ENCODE measurements at places on chromosomes 16 and 17.

- no peak for DNase-seq
Observed at GRCh38 chr16:4489030-4489429, 12.8 kb downstream of the HMOX2 start.

DNA sequence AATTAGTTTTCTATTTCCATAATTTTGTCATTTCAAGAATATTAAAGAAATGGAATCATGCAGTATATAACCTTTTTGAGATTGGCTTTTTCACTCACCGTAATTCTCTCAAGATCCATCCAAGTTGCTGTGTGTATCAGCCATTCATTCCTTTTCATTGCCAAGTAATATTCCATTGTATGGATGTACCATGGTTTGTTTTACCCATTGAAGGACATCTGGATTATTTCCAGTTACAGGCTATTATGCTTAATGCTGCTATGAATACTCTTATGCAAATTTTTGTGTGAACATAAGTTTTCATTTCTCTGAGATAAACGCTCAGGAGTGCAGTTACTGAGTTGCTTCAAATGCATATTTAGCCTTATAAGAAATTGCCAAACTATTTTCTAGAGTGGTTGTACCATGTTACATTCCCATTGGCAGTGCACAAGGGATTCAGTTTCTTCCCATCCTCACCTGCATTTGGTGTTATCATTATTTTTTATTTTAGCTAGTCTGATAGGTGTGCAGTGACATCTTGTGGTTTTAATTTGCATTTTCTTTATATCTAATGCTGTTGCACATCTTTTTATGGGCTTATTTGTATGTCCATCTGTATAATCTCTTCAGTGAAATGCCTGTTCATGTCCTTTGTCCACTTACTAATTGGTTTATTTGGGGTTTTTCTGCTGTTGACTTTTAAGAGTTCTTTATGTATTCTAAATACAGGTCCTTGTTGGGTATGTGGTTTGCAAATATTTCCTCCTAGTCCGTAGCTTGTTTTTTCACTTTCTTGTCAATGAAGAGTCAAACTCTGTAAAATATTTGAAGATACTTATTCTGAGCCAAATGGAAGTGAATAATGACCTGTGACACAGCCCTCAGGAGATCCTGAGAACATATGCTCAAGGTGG is 32.7 kb downstream of the BMERB1 start:
- no peak for DNase-seq

GRCh38 chr16:3643095-3643730 is 11.3 kb upstream of the DNASE1 start:
- no peak for DNase-seq

GRCh38 chr16:78892951-78893733 is 707.4 kb downstream of the MAF start:
- no peak for DNase-seq

- no peak for DNase-seq
Observed at GRCh38 chr17:73198201-73198929, 5.5 kb downstream of the COG1 start.

GRCh38 chr17:74307984-74308773 is 17.8 kb upstream of the KIF19 start:
- no peak for DNase-seq

- no peak for DNase-seq
Observed at GRCh38 chr16:53966821-53967571, 263.0 kb downstream of the FTO start.

GRCh38 chr17:27560668-27561067 is 70.3 kb upstream of the LGALS9 start:
- DNase-seq: no peak

GRCh38 chr17:75115555-75115954 is 5.8 kb downstream of the ARMC7 start:
- no peak for DNase-seq

DNA sequence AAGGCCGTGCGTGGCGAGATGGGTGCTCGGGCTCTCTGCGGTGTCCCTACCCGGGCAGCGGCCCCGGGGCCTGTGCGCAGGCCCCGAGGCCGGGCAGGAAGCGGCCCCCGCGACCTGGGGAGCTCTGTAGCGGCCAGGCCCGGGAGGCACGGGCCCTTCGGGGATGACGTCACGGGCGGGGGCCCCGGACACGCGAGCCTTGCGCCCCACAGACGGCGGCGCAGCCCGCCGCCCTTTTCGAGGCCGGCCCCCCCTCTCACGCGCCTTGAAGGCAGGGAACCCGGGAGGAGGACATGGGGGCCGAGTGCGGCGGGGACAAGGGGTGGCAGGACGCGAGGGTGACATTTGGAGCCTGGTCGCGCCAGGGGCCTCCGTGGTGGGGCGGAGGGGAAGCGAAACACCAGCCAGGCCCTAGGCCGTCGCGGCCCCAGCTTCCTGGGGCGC is 1.1 kb downstream of the RAI1 start:
- no peak for DNase-seq

GRCh38 chr17:1736348-1737281 is 6.1 kb upstream of the SERPINF2 start:
- no peak for DNase-seq

DNA sequence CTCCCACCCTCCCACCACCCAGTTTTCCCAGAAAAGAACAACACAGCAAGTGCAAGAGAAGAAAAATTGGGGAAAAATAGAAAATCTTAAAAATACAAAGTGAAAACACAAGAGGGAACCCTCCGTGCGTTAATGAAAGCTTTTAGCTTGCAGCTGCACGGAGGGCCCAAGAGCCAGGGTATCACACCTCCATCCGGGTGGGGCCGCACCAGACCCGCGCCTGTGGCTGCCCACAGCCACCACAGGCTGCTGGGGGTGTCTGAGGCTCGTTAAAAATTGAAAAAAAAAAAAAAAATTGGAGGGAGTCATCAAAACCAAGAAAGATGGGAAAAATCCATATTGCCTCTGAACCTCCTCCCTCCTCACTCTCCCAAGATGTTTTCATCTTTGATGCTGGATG is 18.6 kb downstream of the ENGASE start:
- no peak for DNase-seq

- DNase-seq: no peak
Observed at GRCh38 chr17:16908273-16908672, 63.6 kb downstream of the TNFRSF13B start.

- no peak for DNase-seq
Observed at GRCh38 chr17:57562184-57562698, 182.9 kb downstream of the CCDC182 start.

DNA sequence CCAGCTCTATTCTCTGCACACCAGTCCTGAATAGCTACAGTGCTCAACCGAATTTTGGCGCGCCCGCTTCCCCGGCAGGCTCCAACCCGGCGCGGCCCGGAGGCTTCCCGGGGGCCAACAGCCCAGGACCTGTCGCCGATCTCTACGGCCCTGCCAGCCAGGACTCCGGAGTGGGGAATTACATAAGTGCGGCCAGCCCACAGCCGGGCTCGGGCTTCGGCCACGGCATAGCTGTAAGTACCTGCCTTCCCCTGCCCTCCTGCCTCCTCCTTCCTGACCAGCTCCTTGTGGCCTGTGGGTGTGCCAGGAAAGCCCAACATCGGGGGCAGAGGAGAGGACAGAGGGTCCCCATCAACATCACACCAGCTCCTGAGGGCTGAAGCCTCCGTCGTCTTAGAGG is 70.2 kb downstream of the CCDC182 start:
- DNase-seq: no peak

GRCh38 chr16:28886945-28887344 is 8.7 kb downstream of the ATP2A1 start:
- no peak for DNase-seq

DNA sequence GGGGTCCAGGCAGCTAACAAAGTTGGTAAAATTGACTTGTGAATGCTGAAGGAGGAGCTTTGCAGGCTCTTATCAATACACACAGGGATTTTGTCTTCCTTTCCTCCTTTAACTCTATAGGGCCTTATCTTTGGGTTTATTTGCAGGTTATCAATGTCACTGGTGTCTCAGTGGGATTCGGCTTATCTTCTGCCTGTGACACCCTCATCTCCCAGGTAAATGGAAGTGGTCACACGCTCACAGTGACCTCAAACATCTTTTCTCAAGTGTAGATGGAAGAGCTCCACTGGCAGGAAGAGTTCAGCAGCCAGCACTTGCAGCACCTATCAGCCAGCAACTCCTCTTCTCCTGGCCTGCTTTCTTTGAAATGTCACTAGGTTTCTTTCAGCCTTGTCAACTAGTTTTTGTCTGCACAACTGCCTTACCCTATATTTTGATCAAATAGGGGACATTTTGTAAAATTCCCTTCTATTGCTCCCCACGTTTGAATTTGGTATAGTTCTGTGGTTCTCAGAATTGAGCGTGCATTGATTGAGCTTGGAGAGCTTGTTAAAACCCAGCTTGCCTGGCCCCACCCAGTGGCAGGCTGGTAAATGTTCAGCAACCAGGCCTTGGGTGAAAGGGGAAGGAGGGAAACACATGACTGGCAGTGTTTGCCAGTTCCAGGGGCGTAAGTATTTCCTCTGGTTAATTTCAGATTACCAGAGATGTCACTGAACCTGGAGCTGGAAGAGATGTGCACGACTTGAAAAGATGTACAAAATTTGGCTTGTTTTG is 12.8 kb downstream of the SLC47A1 start:
- no peak for DNase-seq

GRCh38 chr17:27559506-27560481 is 71.2 kb upstream of the LGALS9 start:
- no peak for DNase-seq

DNA sequence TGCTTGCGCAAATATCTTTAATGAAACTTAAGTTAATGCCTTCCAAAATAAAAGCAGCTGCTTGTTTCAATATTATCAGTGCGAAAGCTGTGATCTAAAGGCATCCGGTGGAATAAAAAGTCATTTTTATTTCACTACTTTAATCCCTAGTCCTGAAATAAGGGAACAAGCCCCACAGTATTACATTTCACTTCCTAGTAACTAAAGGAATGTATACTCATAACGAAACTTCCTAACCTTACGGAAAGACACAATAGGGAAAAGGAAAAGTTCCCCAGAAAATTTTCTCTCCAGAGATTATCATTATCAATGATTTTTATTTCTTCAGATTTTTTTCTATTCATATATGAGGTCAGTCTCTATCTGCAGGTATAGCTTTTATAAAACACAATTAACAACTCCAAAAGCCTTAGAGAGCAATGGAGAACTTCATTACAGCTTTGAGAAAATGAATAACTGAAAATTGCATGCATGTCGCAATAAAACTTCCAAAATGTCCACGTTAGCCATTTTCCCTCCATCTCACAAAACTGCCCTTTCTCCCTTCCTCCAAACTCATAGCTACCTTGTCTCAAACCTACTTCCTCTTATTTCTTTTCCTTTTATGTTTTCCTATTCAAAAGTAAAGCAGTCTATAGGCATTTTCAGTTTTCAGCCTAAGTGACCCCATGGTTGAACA is 154.3 kb upstream of the MED13 start:
- no peak for DNase-seq

GRCh38 chr16:67529582-67530012 is 968 bp downstream of the RIPOR1 start:
- DNase-seq: no peak

DNA sequence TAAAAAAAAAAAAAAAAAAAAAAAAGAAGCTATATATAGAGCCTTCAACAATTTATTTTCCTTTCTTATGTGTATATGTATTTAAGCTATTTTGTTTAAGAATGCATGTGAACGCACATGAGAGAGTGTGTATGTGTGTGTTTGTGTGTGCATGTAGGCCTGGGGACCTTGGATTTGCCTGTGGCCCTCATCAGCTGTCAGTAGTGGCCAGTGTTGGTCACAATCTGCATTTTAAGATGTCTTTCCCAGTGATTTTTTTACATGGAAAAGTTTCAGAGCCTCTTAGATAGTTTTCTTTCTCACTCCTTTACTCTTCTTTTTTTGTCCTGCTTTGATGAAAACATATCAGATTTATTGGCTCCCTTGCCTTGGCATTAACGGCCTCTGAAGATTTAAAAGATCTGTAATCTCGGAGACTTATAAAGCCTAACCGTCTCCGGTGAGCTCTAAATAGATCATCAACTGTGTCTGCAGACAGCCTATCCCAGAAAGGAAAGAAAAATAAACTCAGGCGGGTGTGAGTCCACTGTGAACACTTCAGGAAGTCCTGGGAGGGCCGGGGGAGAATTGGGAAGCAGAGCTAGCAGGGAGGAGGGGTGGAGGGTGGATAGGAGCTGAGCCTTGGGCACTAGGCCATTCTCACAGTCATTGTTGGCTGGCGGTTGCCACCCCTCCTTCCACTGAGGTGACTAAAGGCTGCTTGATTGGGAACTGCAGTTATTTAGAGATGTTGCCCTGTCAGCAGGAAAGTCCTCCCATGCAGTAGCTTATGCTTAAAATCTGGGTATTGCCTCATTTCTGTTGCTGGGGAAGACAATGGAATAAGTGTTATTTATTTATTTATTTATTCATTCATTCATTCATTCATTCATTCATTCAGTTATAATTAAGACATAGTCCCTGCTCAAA is 86.8 kb downstream of the WWP2 start:
- no peak for DNase-seq

DNA sequence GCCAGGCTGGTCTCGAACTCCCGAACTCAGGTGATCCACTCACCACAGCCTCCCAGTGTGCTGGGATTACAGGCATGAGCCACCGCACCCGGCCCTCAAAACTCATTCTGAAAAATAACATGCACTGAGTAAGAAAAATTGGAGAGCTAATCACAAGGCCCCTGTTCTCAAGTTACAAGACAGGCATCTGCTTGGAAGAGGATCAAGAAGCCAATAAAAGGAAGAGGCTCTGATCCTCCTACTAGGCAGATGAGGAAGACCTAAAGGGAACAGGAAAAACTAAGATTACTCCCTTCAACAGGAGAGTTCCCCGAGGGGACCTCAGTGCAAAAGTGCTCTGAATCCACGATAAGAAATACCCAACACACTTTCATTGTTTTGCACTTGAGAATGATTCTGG is 18.4 kb downstream of the BLMH start:
- no peak for DNase-seq

GRCh38 chr16:85234310-85235204 is 122.3 kb upstream of the CIBAR2 start:
- DNase-seq: no peak

Measured in activated CD8-positive, alpha-beta memory T cell treated with anti-CD3 and anti-CD28 coated beads for 1 hour (primary cell).